ENCODE measurements at places on chromosomes 1 and 21. TPM values are rescaled to one million over a fixed set of nuclear protein-coding genes. Genes with fewer than 3 reads are reported as not detected.
A peak's percentile ranks its signal among the peaks of the same experiment; 100 is the strongest.

DNA sequence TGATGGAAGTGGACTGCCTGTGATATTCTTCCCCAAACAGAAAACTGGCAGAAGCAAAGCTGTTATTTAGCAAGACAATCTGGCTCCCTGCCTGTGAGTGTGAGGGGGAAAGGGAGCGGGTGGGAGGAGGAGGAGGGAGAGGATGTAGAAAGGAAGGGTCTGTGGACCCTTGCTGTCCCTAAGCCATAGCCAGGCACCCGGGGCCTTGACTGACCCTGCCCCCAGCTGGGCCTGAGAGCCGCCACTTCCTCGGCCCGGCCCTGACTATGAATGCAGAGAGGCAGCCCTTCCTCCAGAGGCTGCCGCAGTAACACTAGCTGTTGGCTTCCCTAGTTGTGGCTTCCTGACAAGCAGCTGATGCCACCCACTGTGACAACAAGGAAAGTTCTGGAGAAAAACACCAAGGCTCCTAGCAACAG lies 13.9 kb downstream of the PLA2G2F start:
- no peak for DNase-seq

GRCh38 chr1:156602557-156602993 lies 1.3 kb upstream of the GPATCH4 start:
- no peak for DNase-seq

DNA sequence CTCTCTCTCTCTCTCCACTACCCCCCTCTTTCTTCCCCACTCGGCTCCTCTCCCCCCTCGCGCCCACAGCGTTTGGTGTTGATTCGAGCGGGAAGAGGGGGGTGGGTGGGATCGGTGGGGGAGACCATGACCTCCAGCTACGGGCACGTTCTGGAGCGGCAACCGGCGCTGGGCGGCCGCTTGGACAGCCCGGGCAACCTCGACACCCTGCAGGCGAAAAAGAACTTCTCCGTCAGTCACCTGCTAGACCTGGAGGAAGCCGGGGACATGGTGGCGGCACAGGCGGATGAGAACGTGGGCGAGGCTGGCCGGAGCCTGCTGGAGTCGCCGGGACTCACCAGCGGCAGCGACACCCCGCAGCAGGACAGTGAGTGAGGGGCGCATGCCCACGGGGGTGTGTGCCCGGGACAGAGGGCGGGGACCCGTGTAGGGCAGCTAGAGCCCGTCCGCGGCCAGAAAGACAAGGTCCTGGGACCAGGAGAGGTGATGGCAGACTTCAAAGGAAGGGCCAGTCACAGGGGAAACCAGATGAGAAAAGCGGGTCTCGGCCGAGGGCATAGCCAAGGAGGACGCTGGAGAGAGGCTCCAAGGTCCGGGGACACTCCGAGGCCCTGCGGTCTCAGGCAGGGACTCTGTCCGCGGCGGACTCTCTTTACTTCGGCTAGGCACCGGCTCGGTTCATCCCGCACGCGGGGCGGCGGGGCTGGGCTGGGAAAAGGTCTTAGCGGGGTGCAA lies at the start of gene PRRX1:
PRRX1 (plus strand) TSS at position 39 of the 735 bp plus-strand sequence; CDS start at position 127, 88 bp downstream.
- DNase-seq = no peak

GRCh38 chr21:14519000-14519399 lies 27.1 kb downstream of the SAMSN1 start:
- DNase-seq = no peak

- DNase-seq = no peak
Observed at GRCh38 chr1:151892190-151892589, 17.1 kb downstream of the THEM4 start.

DNA sequence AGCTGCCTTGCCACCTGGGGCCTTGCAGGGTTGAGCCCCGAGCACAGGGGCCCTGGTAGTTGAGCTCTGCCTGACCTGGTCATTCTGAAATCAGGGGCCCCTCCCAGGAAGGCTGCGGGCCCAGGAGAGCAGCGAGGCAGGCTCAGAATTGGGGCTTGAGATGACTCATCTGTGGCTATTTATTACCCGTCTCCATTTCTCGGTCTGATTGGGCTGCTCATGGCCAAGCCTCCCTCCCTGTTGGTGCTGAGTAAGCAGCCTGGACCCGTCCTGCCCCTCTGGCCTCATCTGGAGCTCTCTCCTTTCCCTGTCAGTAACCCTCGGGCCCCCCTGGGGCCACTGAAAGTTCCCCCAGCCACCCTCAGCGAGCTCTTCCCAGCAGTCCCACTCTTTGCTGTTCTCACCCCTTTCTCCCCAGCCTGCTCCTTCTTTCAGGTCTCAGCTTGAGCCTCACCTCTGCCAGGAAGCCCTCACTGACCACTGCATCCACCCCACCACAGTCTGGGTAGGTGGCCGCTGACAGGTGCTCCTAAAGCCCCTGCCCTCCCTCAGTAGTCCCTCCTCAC lies 11.0 kb upstream of the TNFRSF8 start:
- DNase-seq = no peak

GRCh38 chr1:170674986-170675385 lies 11.1 kb downstream of the PRRX1 start:
- DNase-seq = no peak

DNA sequence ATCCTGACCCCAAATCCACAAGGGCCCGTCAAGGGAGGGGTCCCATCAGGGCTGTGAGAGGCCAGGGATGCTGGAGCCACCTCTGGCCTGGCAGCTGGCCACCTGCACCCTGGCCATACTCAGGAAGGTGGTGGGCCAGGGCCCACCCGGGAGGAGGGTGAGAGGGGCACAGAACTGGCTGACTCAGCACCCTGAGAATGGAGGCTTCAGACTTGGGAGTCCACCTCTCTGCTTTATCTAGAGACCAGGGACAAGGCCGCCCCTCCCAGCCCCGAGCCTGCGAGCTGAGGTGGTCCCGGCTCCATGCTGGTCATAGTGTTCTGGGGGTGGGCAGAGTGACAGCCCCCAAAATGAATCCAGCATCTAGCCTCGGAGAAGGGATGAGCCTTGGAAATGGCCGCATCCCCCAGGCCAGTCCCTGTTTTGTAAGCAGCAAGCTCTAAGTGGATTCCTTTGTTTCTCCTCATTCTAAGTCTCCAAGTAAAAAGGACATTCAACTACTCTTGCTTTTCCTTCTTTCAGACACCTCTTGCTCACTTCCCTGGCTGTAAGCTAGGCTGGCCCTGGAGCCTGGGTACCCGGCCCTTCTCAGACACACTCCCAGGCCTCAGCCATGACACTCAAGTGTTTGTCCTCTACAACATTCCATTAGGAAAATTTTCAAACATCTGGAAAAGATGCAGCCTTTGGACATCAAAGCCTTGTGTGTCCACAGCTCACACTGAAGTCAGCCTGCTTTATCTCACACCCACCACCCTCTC lies 12.3 kb downstream of the WNT3A start:
- no peak for DNase-seq

- no peak for DNase-seq
Observed at GRCh38 chr1:192518700-192519099, 56.9 kb upstream of the RGS1 start.

- no peak for DNase-seq
Observed at GRCh38 chr1:223820971-223821370, 24.8 kb downstream of the TP53BP2 start.

- DNase-seq = peak; percentile 72
Observed at GRCh38 chr1:158117854-158118704, 62.6 kb upstream of the CD1D start.

Gene FAM131C
- 0.25 TPM for total RNA-seq

Gene RAB7B
- total RNA-seq = not detected

Gene BATF3
- total RNA-seq = 7.3 TPM

Gene AXDND1
- total RNA-seq = 0.61 TPM
